ENCODE measurements at places on chromosomes 7 and 10.

- no peak for DNase-seq
These were observed 1375.4 kb downstream of the REEP3 start for GRCh38 chr10:64896582-64896981.

GRCh38 chr10:104028823-104029520 lies 56.7 kb downstream of the COL17A1 start:
- no peak for DNase-seq

GRCh38 chr7:121084748-121085336 lies 96.3 kb downstream of the CPED1 start:
- DNase-seq: no peak

DNA sequence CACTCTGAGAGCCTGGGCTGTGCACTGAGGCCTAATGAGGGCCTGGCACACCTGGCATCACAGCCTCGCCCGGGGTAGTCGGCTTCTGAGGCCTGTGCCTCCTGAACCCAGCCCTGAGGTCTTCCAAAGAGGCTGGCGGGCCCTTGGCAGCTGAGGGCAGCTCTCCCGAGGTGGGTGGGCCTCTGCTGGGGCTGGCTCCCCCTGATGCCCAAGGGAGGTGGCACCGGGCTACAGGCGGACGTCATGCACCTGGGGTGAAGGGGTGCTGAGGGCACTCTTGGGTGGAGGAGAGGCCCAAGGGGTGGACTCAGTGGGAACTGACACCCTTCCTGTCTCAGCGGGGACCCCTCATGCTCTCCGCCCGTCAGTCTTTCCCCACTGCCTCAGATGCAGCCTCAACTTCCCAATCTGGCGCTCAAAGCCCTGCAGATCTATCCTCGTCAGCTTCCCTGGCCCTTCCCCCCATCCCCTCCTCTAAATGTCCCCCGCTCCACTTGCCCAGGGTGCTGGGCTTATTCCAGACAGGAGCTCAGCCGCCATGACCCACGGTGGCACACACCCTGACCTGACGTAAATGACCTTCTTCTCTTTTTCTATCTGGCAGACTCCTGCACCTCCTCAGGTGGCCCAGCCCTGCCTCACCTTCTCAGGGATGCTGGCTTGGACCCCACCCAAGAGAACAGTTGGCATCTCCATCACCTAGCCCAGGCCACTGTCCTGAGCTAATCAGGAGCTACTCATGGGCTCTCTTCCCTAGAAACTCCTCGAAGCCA lies 38.2 kb downstream of the MYL10 start:
- no peak for DNase-seq

Data from activated CD8-positive, alpha-beta memory T cell treated with anti-CD3 and anti-CD28 coated beads for 4 hours (primary cell).